Activated T-cell treated with anti-CD3 and anti-CD28 coated beads for 1 hour (primary cell): ENCODE measurements at places on chromosomes 12 and 14.

- no peak for DNase-seq
These were observed 11.5 kb upstream of the C14orf132 start for GRCh38 chr14:96027431-96028355.

DNA sequence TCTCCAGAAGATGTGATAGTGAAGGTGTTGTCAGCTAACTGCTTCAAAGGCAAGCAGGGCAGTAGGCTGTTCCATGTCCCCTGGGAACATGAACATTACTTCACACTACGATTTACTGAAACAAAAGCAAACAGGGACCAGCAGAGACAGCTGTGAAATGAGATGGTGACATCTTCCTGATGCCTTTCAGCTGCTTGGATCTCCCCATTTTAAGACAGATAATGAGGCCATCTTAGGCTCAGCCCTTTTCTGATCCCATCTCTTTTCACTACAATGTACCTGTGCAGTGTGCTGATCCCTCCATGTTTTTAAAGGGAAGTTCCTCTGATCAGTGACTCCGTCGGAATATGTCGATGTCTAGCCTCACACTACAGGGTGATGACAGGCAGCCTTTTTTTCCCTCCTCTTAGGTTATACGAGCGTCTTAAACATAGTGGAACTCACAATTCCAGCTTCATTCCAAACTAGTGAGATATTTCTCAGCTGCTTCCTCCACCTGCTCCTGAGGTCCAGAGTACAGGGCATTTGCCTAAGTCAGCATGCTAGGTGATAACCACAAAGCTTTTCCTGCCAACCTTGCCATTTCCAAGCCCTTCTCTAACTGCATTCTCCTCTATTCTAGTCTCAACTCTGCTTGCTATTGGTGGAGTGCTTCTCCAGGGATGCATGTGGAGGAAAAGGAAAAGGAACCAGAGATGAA is 87.6 kb upstream of the EGLN3 start:
- DNase-seq = no peak

- DNase-seq = no peak
These were observed 97.1 kb upstream of the DAAM1 start for GRCh38 chr14:59091404-59091803.

DNA sequence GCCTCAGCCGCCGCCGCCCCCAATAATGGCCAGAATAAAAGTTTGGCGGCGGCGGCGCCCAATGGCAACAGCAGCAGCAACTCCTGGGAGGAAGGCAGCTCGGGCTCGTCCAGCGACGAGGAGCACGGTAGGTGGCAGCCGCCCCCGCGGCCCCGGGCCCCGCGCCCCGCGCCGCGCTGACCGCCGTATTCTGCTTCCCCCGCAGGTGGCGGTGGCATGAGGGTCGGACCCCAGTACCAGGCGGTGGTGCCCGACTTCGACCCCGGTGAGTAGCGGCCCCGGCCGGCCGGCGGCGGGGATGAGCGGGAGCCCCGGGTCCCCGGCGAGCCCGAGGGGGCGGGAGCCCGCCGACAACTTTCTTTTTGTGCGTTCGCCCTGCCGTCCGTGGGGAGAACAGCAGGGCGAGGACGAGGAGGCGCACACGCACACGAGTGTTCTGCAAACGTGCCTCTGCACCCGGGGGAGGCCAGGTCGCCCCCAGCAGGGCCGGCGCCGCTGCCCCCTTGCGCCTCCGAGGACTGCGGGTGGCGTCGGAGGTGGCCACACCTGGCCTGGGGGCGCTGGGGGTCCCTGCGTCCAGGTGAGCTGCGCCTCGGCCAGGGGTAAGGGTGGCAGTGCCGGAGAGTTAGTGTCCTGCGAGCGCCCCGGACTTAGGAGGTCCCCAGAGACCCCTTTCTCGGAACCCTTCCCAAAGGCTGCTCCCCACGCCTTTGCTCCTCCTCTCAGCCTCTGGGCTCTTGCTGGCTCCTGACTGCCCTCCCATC is 794 bp downstream of the RCOR1 start:
- DNase-seq = peak; percentile 50

DNA sequence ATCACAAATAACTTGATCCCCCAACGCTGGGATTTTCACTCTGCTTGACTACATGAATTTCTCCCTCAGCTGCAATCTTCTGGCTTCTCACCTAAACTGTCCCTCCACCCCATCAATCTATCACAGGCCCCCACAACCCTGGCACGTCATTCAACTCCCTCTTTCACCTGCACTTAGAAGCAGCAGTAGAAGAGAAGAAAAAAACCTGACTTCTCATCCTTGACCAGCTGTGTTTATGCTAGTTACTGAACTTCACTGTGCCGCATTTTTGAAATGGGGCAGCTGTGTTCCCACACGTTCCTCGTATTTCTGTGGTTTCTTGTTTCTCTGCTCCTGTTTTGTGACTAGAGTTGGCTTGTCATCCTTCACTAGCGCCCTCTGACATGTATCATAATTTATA is 35.0 kb downstream of the ITPR2 start:
- DNase-seq = no peak

GRCh38 chr12:93708952-93709351 is 31.8 kb downstream of the CRADD start:
- DNase-seq = no peak
